Activated T-helper 2 cell treated with anti-CD3 and anti-CD28 coated beads, Interferon-gamma antibody, Interleukin-2, Interleukin-4, amounts not matched to agents 10 μg/mL and 5 μg/mL and 100 μg/mL, durations not matched to agents 14 hours and 24 hours and 36 hours (primary cell): ENCODE measurements at places on chromosomes 12 and 14. TPM values are rescaled to one million over a fixed set of nuclear protein-coding genes. Genes with fewer than 3 reads are reported as not detected.

DNA sequence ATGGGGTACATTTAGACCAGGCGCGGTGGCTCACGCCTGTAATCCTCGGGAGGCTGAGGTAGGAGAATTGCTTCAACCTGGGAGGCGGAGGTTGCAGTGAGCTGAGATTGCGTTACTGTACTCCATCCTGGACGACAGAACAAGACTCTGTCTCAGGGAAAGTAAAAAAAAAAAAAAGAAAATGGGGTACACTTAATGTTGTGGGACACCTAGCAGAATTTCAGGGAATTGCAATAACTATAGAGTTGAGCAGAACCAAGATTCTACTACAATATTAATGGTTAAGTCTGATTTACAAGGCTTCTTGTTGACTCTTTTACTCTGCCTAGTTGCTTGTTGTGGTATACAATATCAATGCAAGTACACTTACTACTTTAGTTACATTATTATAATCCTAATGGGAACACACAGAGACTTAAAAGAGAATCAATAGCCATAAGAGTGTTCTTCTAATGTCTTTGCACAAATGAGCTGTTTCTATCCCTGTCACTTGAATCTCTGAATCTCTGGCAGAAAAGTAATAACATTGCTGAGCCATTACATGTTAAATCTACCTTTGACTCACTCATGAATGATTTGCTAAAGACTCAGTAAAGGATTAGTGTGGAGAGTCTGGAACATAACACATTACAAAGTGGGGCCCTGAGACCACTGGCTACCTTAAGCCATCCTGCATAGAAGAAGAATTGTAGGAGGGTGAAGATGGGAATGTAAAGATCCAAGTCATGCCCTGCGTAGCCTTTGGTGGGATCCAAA lies 22.7 kb downstream of the BEST3 start:
- H3K27me3 ChIP-seq: peaks cover 6% of the 10 kb centered on the region
- no peaks in the 10 kb centered on the region for H3K4me1 ChIP-seq
- DNase-seq: no peak
- no peak overlapping the region for H3K4me3 ChIP-seq
- no peaks in the 10 kb centered on the region for H3K36me3 ChIP-seq
- no peak overlapping the region for H3K27ac ChIP-seq

- no peak for DNase-seq
- no peak overlapping the region for H3K4me3 ChIP-seq
- H3K36me3 ChIP-seq: no peaks in the 10 kb centered on the region
- peaks cover 19% of the 10 kb centered on the region for H3K27me3 ChIP-seq
- peaks cover 8% of the 10 kb centered on the region for H3K4me1 ChIP-seq
Observed at GRCh38 chr12:128968668-128969067, 115.4 kb downstream of the GLT1D1 start.

- no peak overlapping the region for H3K4me3 ChIP-seq
- no peaks in the 10 kb centered on the region for H3K4me1 ChIP-seq
- no peaks in the 10 kb centered on the region for H3K36me3 ChIP-seq
Observed at GRCh38 chr12:65803251-65803650, 21.0 kb upstream of the HMGA2 start.

GRCh38 chr12:69951108-69951507 lies 126.1 kb downstream of the MYRFL start:
- no peaks in the 10 kb centered on the region for H3K27me3 ChIP-seq
- DNase-seq: no peak
- H3K4me3 ChIP-seq: no peak overlapping the region
- H3K27ac ChIP-seq: no peak overlapping the region

The SERPINA12 gene
- not detected in 2 replicates for total RNA-seq

The BHLHE41 gene
- total RNA-seq: not detected in 2 replicates

The DBX2 gene
- not detected in 2 replicates for total RNA-seq

The NANOG gene
- total RNA-seq: not detected in 2 replicates

The MRPL52 gene
- 173 and 175 TPM in 2 replicates for total RNA-seq

The CACNA2D4 gene
- total RNA-seq: 6.2 and 10.0 TPM in 2 replicates
